ENCODE measurements at places on chromosomes 4 and X. TPM values are rescaled to one million over a fixed set of nuclear protein-coding genes. Genes with fewer than 3 reads are reported as not detected.
A peak's percentile ranks its signal among the peaks of the same experiment; 100 is the strongest.

PAGE2 gene
- total RNA-seq = not detected

- DNase-seq = peak; percentile 13
These were observed 136.2 kb downstream of the EVC2 start for GRCh38 chr4:5572114-5572513.

FAM47E gene
- total RNA-seq = 0.54 TPM

- no peak for DNase-seq
These were observed 219.0 kb downstream of the PALLD start for GRCh38 chr4:168715896-168716295.

SOWAHB gene
- total RNA-seq = 6.8 TPM

- no peak for DNase-seq
These were observed 58.5 kb upstream of the CPEB2 start for GRCh38 chr4:14943749-14944148.

TMSB15A gene
- total RNA-seq = 0.46 TPM

- DNase-seq = no peak
These were observed 84.5 kb upstream of the GPM6B start for GRCh38 chrX:13901354-13901753.

C4orf50 gene
- total RNA-seq = 0.17 TPM

Measured in astrocyte (in vitro differentiated cells and primary cell).